AG09319 (cell line): ENCODE measurements at places on chromosomes 5 and 9.
A peak's percentile ranks its signal among the peaks of the same experiment; 100 is the strongest.

GRCh38 chr5:61582205-61582820 lies 250.3 kb downstream of the ZSWIM6 start:
- no peak for DNase-seq

- DNase-seq: no peak
Measured at GRCh38 chr5:102771435-102771834, 16.3 kb downstream of the PAM start.

DNA sequence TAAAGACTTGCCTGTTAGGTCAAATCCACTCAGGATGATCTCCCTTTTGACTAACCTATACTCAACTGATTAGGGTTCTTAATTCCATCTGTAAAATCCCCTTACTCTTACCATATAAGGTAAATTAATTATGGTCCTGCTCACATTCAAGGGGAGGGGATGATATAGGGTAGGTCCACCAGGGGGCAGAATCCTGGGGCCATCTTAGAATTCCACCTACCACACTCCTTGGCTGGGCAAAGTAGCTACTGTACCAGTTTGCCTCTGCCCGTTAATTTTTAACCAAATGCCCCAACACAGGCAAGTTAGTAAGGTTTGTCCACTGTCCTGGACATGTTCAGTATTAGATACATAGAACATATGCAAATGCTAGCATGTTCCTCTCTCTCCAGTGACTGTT lies 262.4 kb downstream of the SEMA5A start:
- no peak for DNase-seq

- no peak for DNase-seq
Measured at GRCh38 chr5:172276214-172276613, 7.3 kb downstream of the UBTD2 start.

DNA sequence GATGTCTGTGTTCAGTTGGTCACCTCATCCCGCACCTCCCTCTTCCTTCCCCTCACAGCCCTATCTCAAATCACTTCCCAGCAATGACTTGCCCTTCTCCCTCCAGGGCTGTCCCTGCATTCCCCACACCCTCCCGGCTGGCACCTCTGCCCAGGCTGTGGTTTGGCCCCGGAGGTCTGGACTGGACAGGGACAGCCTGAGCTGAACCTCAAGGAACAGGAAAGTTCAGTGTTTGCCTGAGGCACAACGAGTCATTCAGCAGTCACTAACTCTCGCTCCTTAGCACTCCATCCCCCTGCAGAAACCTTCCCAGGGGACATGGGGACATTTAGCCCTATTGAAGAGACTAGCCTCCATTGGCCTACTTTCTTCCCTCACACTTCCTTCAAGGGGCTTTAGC lies 58.3 kb upstream of the MAP3K1 start:
- DNase-seq: no peak

- DNase-seq: no peak
Measured at GRCh38 chr5:168073311-168073710, 218.1 kb upstream of the WWC1 start.

DNA sequence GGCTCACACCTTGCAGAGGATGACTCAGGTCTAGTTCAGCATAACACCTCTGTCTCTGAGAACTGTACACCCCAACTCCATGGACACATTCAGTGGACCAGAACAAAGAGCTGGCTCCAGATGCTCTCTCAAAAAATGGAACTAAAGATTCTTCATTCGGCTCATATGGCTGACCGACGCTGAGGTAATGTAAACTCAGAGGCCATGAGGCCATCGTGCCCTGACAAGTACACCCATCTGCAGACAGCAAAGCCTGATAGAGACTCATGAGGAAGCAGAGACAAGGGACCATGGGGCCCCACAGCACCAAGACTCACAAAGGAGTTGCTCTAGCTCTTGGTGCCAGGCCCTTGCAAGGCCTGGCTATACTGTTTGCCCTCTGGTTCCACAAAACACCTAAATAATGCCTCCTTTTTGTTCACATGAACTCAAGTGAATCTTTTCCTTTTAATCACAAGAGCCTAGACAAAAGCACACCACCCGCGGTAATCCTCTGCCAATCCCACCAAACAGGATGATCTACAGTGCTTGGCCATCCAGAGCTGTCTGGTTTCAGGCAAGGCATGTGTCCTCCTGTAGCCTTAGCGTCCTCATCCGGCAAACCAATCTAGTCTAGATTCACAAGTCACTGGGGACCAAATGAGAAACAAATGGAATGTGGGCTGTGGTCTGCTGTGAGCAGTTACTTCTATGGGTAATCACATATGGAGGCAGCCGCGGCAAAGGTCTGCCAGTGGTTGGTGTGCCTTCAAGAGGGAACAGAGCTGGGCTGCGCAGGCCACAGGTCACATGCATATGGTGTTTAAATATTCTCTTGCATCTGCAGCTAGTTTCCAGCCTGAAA lies 22.7 kb downstream of the MED27 start:
- DNase-seq: no peak

GRCh38 chr9:89734600-89735041 lies 129.8 kb downstream of the GADD45G start:
- DNase-seq: no peak

DNA sequence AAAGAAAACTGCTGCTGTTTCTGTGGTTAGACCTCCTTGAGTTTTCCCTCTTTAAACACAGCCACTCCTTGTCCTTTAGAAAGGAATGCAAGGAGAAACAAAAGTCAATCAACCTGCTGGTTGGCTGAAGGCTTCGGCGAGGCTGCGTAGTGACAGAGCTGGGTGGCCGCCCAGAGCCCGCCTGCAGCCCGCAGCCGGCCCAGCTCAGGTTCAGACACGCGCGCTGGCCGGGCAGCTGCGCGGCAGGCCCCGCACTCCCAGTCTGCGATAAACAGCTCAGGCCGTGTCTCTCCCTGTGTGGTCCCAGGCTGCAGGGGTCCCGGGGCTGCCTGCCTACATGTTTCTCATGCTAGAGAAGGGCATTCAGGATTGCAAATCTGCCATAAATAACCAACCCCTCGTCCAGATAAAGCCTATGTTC lies 115.4 kb downstream of the HSD17B3 start:
- no peak for DNase-seq

GRCh38 chr9:91424403-91425176 lies 958 bp upstream of the NFIL3 start:
- peak; percentile 74 for DNase-seq

DNA sequence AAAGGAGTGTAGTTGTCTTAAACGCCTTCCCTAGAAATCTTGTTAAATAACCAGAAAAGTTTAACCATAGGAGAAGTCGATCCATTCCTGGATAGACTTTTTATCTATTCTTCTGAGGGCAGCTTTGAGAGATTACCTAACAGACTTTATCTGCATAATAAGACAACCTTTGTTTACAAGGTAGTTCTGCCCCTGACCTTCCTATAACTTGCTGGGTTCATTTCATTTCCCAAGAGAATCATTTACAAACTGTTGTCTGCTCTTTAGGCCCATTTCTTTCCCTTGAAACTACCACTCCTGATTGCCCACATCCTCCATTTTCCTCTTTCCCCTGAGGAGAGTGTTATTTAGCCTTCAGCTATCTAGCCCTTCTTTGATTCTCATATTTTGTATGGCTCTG lies 65.9 kb upstream of the VPS13A start:
- no peak for DNase-seq

DNA sequence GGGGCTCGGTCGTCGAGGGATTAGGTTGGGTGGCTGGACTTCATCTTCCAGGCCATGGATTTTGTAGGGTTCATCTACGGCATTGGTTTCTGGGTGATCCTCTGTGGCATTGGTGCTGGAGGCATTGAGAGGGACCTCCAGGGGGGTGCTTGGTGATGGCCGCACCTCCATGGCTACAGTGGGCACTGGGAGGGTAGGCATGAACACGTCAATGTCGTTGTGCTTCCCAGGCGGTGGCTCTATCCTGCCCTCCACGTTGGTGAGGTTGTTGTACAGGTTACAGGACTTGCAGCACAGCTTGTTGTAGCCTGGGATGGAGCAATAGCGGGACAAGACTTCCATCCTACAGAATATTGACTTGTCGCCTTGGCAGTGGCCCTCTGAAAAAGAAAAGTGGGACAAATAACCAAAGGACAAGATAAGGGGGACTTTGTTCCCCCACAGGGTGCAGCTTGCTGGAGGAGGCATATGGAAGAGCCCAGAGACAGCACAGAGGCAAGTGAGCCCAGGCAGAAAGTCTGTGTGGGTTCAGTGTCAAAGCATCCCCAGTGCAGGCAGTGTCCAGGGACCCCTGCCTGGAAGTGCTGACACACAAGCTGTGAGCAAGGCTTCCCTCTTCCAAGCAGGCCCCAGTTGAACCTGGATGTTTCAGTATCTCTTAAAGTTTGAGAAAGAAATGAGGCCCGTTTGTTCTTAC lies 53.9 kb downstream of the ZNF354C start:
- no peak for DNase-seq

- DNase-seq: no peak
Measured at GRCh38 chr9:79165020-79165780, 406.6 kb upstream of the TLE4 start.

GRCh38 chr9:107024193-107024592 lies 161.2 kb downstream of the ZNF462 start:
- DNase-seq: no peak

DNA sequence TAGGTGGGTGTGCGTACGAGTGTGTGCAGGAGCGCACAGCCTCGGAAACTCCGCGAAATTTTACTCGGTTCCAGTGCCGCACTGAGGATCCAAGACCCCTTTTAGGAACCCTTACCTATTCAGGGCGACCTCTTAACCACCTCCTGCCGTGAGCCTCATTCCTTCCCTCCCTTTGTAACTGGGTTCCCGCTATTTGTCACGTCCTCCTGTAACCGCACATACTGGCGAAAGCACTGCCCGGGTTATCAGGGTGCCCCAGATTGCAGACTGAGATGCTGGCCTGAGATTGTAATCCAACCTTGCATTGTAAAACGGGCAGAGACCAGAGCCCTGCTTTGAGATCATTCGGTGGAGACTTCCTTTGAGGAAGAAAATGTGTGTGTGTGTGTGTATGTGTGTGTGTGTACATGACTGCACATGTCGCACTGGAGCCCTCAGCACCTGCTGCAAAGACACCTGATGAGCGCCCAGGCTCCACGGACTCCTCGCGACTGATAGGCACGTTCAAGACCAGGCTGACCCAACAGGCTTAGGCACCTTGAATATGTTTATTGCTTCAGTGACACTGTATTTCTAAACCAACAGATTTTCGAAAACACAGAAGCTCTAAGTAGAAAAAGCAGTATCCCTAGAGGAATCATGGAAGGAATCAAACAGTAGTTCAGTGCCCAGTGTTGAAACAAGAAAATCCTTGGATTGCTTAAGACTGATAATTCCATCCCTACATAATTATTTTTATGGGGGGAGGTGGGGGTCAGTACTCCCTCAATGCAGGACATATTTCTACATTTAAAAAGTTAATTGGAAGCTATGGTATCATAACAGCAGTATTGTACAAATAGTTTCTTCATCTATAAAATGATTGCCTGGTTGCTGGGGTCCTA lies 86.5 kb upstream of the TNFAIP8 start:
- DNase-seq: no peak
